D721Med (cell line): ENCODE measurements at places on chromosomes 2 and 18.

DNA sequence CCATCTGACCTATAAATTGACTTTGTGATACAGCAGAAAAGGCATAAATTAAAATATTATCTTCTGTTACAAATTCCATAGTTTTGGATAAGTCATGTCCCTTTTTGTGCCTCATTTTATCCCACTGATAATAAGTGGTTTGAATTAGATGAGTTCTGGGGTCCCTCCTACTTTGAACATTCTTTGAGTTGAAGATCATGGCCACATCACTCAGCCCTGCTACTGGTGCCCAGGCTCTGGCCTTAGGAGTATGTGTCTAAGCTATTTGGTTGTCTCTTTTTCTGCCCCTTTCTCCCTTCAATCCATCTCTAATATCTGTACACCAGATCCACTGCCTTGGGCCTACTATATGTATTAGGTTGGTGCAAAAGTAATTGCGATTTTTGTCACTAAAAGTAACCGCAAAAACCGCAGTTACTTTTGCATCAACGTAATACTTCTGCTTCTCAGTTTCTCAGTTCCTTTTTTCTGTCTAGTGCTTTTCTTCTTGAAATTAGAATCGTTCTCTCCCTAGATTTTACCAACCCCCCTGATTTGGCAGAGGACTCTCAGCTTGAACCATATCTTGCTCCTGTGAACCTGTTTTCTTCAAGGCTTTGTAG lies 362.5 kb upstream of the TNP1 start:
- no peak for DNase-seq

GRCh38 chr2:96575785-96576456 lies 39.4 kb downstream of the ARID5A start:
- no peak for DNase-seq

DNA sequence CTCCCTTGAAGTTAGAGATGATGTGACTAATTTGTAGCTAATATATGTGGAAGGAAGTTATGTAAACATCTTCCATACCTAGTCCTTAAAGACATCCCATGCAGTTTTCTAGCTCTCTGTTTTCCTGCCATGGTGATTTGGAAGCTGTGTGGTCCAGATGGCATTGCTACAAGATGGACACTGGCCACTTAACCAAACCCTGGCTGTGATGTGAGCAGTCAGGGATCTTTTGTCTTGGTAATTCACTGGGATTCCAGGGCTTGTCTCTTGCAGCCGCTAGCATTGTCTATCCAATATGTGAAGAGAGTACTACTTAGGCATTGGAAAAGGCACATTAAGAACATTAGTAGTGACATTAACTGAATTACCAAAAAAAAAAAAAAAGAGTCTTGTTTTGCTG lies 139.9 kb upstream of the DOCK10 start:
- no peak for DNase-seq

DNA sequence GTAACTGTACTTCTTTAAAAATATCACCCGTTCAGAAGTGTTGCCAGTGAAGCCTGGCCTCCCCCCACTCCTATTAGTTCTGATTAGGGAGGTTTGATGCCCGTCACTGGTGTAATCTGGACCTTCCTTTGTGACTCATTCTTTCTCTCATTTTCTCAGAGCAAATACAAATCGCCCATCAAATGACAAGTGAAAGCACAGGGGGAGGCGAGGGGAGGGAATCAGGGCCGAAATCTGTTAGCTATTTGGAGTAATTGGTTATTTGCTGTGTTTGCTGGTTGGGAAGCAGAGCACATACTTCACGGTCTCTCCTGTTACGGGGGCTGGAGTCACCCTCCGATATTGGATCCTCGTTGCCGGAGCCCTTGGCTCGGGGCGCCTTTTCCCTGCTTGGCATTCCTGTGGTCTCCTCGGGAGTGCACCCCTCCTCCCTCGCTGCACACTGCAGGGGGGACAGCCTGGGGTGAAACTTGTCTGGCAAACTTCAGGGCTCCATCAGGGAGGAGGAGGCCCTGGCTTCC lies 178.1 kb downstream of the DYSF start:
- no peak for DNase-seq

GRCh38 chr2:62577994-62578781 lies 72.2 kb upstream of the TMEM17 start:
- no peak for DNase-seq

- no peak for DNase-seq
These were observed 64.8 kb upstream of the CYP26B1 start for GRCh38 chr2:72212486-72212855.

- DNase-seq = no peak
These were observed 121.3 kb downstream of the BCL2 start for GRCh38 chr18:63198098-63198760.

GRCh38 chr2:95042472-95043271 lies 17.2 kb downstream of the MAL start:
- DNase-seq = no peak

DNA sequence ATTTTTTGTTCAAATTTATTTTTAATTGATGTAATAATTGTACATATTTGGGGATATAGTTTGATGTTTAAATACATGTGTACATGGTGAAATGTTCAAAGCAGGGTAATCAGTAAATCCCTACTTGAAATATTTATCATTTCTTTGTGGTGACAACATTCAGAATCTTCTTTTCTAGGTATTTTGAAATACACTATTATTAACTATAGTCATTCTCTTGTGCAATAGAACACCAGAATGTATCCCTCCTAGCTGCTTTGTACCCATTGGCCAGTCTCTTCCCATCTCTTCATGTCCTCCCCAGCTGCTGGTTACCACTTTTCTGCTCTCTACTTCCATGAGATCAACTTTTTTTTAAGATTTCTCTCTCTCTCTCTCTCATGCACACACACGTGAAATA lies 126.5 kb downstream of the ZNF407 start:
- no peak for DNase-seq

- DNase-seq = no peak
These were observed 10.7 kb downstream of the BABAM2 start for GRCh38 chr2:27901234-27901633.

- no peak for DNase-seq
These were observed 106.7 kb downstream of the DTNB start for GRCh38 chr2:25566694-25567093.

- no peak for DNase-seq
These were observed 6.9 kb downstream of the ABCG5 start for GRCh38 chr2:43831543-43832294.

DNA sequence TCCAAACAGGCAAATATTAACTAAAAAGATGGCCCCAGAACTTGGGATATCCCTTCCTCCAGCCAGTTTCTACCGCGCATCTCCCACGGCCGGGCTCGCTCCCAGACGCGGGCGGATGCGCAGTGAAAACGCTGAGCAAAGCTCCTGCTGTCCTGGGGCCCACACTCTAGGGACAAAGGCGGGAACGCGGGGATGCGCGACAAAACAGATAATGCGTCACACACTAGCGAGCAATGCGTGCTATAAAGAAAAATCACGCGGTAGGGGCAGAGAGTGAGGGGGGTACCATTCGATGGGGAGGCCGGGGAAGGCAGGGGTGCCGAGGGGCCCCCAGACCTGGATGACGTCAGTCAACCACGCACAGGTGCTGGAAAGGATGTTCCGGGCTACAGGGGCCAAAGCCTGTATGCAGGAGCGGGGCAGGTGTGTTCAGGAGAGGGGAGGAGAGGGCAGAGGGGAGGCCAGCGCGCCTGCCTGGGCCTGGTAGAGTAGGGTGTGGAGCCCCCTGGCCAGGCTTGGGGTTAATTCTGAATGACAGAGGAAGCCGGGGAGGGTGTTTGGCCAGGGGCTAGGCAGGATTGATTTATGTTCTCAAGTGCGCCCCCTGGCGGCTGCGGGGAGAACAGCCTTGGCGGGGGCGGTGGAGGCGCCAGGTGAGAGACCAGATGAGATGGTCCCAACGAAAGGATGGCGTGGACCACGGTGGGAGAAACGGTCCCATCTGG lies 14.9 kb upstream of the ITM2C start:
- no peak for DNase-seq

- no peak for DNase-seq
These were observed 10.7 kb downstream of the STEAP3 start for GRCh38 chr2:119234021-119235019.

DNA sequence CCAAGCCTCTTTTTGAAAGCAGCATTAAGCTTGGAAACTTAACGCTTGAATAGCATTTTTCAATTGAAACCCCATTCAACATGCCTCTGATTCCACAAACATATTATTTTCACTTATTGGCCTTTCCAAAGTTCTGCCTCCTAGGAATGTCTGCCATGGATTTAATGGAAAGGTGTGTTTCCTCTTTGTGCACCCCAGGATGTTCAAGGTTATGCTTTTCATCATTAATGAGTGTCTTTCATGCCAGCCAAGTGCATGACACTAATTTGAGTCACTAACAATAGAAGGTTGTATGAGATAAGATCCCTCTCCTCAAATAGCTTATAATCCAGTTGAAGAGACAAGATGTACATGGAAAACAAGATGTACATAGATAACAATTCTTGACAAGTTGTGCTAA lies 84.7 kb downstream of the ALPK2 start:
- DNase-seq = no peak
